ENCODE measurements at places on chromosomes 13 and 19.
A peak's percentile ranks its signal among the peaks of the same experiment; 100 is the strongest.

DNA sequence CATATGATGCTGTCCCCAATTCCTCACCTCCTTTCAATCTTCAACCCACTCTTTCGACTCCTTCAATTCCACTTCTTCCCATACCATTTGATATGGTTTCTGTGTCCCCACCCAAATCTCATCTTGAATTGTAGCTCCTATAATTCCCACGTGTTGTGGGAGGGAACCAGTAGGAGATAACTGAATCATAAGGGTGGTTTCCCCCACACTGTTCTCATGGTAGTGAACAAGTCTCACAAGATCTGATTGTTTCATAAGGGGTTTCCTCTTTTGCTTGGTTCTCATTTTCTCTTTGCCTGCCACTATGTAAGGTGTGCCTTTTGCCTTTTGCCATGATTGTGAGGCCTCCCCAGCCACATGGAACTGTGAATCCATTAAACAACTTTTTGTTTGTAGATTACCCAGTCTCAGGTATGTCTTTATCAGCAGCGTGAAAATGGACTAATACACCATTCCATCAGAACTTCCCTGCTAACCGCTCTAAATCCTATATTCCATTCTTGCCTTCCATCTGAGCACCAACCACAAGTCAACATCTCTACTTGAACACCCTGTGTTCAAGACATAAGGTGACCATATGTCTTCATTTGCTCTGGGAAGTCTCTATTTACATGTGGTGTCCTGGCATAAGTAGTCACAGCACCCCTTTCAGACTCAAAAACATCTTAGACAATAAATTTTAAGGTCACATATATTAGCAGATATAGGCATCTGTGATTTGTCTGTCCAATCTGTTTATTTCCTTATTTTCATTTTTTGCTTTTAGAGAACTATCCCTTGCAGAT lies 122.9 kb downstream of the TSHZ3 start:
- DNase-seq, result no peak

DNA sequence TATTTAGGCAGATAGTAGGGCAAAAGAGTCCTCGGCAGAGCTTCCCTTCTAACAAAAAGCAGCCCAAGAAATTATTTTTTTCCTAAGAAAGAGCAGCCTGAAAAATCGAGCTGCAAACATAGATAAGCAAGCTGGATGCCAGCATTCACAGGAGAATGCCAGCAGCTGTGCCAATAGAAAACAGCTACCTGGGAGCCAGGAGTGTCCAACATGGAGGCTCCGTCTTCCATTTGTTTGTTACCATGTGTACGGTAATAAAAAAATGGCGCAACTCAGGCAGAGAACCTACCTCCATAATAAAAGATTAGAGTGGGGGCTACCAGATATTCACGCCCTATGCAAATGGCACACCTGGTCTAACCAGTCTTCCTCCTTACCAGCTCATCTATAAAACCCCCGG lies 77.6 kb upstream of the IPO5 start:
- DNase-seq, result no peak

DNA sequence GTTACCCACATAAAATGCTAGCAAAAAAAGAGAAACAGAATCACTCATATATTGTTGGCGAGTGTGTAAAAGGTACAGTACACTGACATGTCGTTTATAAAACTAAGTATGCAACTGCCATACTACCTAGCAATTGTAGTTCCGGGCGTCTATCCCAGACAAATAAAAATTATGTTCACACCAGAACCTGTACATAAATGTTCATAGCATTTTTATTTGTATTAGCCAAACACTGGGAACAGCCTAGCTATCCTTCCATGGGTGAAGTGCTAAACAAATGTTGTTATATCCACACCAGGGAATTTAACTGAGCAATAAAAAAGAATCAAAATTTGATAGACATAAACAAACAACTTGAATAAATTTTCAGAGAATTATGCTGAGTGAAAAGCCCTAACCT lies 28.9 kb upstream of the POSTN start:
- no peak for DNase-seq

GRCh38 chr19:4597975-4598671 lies 38.6 kb upstream of the SEMA6B start:
- DNase-seq, result peak; percentile 66

DNA sequence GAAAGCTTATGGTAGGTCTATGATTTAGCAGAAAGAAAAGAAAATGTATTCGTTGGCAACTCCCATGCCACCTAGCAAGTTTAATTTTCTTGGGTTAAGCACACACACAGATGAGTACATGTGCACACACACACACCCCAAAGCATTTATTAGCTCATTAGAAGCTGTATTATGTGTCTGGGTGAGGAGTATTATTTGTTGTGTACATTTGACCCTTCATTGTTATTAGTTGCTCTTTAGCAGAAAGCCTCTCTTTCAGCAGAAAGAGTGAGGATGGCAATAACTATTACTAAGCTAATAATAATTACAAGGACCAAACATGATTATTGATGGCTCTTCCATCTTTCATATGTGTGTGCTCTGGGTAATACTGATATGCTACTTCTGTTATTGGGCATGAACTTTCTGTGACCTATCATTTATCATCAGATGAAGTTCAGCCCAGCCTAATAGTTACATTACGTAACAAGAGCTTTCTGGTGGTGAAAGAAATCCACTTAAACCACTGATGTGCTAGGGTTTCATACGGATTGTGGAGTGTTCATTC lies 177.4 kb upstream of the OBI1 start:
- DNase-seq, result no peak

DNA sequence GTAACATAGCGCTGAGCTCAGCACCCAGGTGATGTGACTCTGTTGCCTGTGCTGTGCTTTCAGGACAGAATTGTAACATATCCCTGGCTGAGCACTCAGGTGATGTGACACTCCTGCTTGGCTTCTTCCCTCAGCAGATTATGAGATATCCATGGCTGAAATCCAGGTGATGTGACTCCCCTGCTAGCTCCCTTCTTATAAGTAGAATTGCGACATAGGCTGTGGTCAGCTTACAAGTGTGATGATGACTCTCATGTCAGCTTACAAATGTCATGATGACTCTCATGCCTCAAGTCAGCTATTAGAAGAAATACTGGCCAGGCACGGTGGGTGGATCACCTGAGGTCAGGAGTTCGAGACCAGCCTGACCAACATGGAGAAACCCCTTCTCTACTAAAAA lies 14.3 kb upstream of the ZNF429 start:
- DNase-seq, result no peak

DNA sequence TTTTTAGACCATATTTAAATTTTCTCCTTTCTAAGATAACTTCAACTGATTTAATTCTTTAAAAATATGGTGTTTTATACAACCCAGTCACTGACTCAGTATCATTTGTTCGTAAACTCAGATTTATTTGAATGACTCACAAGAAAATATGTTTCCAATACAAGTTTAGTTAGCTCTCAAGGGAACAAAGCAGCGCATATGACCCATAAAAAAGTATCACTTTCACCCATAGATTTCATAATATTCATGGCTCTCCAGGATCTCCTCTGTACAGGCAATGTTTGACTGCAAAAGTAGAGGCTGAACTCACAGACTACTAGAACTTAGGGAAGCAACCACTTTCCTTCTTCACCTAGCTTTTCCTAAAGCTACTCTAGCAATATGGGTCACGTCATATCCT lies 405.6 kb upstream of the PCDH9 start:
- DNase-seq, result no peak

DNA sequence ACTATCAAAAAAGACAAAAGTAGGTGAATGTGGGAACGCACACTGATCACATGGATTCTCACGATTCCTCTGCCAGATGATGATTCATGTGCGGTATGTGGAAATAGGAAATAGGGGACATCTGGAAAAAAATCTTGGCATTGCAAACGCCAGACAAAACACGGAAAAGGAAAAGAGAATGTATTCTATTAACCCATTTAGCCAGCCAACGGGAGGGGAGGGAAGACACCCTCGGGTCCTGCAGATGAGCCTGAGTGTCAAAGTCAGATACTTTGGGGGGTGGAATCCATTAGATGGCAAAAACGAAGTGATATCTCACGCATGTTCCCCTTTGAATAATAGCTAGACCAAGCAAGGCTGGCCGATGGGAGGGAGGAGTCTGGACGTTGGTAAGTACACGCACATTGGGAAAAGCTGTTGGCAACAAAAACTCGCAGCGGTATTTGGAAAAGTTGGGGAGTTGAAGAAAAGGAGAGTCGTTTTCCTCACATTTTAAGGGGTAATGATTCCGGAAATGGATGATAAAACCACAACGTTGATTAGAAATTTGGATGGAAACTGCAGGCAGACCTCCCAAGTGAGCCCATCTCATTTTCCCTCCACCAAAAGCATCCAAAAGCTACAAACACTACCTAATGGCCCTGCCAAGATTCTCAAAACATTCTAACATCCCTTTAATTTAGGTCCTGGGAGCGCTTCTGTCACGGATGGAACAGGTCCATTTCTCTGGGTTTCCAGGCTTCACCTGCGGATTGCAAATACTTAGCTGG lies 73.6 kb downstream of the COL4A1 start:
- DNase-seq, result no peak

GRCh38 chr13:39616087-39616694 lies 13.2 kb upstream of the LHFPL6 start:
- peak; percentile 57 for DNase-seq

DNA sequence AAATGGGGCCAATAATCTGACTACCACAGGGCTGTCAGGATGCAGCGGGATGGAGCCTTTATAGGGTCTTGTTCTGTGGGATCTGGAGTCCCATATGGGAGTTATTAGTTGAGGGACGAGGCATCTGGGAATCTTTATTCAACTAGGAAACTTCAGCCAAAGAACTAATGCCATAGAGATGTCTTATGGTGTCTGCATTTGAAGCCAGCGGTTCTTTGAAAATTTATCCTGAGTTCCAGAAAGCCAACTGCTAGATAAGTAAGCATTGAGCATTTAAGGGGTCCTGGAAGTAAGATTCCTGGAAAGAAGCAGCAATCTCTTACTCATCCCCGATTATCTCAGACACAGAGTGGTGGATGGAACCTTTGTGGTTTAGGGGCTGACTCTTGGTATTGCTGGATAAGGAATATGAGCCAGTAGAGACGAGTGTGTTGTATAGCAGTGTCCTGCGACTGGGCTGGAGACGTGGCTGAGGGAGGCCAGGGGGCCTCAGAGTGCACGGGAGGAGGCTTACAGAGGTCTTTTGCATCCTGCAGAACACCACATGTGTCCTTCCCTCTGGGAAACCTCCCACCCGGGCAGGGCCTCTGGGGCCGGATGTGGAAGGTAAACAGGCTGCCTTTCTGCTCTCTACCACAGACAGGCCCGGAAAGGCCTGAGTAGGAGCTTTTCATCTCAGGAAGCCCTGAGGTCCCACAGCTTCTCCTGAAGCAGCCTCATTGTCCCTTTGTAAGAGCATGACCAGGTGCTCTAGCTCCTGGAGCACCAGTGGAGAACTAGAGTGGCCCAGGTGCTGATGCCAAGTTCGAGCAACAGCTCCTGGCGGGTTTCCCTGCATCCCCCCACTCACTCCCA lies 28.8 kb downstream of the ACTN4 start:
- DNase-seq, result no peak

DNA sequence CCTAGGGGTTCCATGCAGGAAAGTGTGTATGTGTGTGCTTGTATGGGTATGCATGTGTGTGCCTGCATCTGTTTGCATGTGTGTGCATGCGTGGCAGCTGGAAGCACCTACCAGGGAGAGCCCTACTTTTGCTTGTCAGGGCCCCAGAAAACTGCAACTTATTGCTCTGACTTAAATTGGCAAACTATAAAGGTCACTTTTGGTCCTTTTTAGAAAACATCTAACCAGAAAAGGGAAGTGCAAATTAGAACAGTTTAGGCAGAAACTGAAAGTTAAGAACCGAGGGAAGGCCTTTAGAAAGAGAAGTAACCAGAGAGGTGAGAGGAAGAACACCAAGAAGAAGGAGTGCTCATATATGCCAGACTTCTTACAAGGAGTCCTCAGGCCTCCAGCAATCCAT lies 32.5 kb downstream of the DLEU7 start:
- no peak for DNase-seq

- no peak for DNase-seq
Measured at GRCh38 chr19:18493440-18494266, 28.2 kb downstream of the ELL start.

DNA sequence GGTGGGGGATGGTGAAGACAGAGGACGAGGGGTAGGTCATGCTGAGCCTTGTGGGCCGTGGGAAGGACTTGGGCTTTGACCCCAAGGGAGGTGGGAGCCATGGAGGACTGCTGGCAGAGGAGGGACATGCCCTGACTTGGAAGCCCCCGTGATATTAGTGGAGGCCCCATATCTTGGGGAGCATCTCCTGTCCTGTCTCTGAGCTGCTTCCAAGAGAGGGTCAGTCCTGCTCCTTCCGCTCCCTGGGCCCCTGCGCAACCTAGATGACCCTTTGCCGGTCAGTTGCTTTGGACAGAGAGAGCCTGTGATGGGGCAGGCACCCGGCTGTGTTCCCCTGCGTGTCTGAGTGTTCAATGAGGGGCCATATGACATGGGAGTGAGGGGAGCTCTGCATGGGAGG lies 5.2 kb downstream of the TLE6 start:
- no peak for DNase-seq

GRCh38 chr13:44790289-44790688 lies 199.0 kb downstream of the NUFIP1 start:
- DNase-seq, result no peak

DNA sequence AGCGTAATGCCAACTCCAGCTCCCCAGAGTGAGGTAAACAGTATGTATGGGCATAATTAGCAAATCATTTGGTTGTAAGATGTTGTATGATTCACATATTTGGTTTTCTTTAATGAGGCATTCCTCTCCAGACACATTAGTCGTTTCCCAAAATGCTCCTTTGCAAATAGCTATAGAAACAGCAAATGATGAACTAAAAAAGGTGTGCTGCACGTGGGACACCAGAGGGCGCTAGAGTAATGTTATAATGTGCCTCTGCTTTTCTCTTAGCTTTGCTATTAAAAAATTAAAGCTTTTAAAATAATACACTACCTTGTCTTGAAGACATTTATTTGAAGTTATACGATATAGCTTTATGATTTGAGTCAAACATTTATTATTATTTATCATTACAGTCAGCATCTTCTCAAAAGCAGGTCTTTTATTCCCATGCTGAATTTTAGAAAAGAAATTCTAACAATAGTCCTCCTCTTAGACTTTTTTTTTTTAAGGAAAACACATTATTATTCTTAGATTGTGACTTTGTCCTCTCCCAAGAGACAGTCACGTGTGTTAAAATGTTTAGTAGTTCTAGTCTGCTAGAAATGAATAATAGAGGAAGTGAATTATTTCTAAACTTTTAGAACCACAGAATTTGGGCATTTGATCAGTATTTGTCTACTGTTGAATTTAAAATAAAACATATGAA lies 121.6 kb upstream of the FRY start:
- peak; percentile 23 for DNase-seq
